Stimulated activated CD8-positive, alpha-beta memory T cell treated with anti-CD3 and anti-CD28 coated beads, Interleukin-7, amount 100 ng/mL, for 4 hours (primary cell): ENCODE measurements at places on chromosomes 12 and 14.

- no peak for DNase-seq
These were observed 52.6 kb upstream of the OTX2 start for GRCh38 chr14:56862836-56863235.

DNA sequence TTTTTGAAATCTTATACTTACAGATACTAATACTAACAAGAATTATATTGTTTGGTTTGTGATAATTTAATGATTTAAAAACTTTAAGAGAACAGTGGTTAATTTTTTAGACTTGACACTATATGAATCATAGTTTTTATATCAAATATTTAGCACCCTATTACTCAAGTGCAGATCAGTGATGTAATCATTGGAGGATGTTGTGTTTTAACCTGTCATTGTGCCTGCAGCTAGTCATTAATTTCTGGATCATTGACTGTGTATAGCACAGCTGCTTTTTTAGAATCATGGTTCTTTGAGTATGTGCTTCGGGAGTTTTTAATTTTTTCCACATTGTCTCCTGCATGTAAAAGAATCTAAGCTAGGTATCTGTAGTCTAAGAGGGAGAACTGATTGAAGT, 17.3 kb downstream of the ARID4A start:
- DNase-seq = no peak

GRCh38 chr12:120406069-120406468, 31.8 kb upstream of the COX6A1 start:
- no peak for DNase-seq

GRCh38 chr14:75310295-75311111, 31.9 kb downstream of the FOS start:
- DNase-seq = no peak
